Cardiac septum (tissue), 1 donor: ENCODE measurements at places on chromosomes 13 and 19. TPM values are rescaled to one million over a fixed set of nuclear protein-coding genes. Genes with fewer than 3 reads are reported as not detected.
A peak's percentile ranks its signal among the peaks of the same experiment; 100 is the strongest.

CEACAM3 gene
- 0.97 TPM for total RNA-seq

STAP2 gene
- 0.83 TPM for total RNA-seq

FCAR gene
- total RNA-seq, result 0.70 TPM

PROZ gene
- not detected for total RNA-seq

AKT2 gene
- total RNA-seq, result 116 TPM

LILRB3 gene
- 2.7 TPM for total RNA-seq

HIF3A gene
- total RNA-seq, result 49.2 TPM

TJP3 gene
- total RNA-seq, result not detected

B3GNT8 gene
- total RNA-seq, result 3.9 TPM

HPN gene
- total RNA-seq, result 4.9 TPM

GRCh38 chr19:6551607-6552450 is 21.0 kb downstream of the TNFSF9 start:
- DNase-seq, result no peak

DNA sequence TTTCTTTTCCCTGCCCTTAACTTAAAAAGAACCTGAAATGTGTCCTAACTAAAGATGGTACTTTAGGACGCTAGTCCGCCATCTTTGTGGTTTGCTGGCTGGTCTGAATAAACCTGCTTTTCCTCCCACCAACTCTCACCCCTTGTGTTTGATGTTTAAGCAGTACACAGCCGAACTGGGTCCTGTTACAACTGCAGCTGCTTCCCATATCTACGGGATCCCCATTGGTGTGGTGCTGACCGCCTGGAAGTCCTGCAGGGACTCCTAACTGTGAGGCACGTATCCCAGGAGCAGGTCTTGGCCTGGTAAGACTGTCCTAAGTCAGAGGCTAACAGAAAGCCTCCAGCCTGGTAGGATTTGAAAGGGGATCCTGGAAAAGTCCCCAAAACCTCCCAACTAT is 40.9 kb upstream of the VSTM2B start:
- peak; percentile 5 for DNase-seq

- no peak for DNase-seq
Measured at GRCh38 chr19:23913931-23914330, 755 bp upstream of the ZNF726 start.

GRCh38 chr13:101390461-101390860 is 25.8 kb downstream of the NALCN start:
- no peak for DNase-seq

GRCh38 chr19:13189600-13189999 is 39.4 kb downstream of the IER2 start:
- no peak for DNase-seq

DNA sequence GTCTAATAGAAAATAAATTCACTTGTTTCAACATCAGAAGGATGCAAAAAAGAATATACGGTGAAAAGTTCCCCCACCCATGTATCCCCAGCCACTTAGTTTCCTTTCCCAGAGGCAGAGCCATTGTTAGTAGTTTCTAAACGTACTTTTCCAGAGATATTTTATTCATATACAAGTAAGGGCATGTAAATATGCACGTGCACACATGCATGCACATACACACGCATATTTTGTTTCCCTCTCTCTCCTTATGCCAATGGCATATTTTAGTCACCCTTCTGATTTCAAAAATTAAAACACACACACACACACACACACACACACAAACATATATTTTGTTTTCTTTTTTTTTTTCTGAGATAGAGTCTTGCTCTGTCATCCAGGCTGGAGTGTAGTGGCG is 147.4 kb downstream of the PDS5B start:
- no peak for DNase-seq

DNA sequence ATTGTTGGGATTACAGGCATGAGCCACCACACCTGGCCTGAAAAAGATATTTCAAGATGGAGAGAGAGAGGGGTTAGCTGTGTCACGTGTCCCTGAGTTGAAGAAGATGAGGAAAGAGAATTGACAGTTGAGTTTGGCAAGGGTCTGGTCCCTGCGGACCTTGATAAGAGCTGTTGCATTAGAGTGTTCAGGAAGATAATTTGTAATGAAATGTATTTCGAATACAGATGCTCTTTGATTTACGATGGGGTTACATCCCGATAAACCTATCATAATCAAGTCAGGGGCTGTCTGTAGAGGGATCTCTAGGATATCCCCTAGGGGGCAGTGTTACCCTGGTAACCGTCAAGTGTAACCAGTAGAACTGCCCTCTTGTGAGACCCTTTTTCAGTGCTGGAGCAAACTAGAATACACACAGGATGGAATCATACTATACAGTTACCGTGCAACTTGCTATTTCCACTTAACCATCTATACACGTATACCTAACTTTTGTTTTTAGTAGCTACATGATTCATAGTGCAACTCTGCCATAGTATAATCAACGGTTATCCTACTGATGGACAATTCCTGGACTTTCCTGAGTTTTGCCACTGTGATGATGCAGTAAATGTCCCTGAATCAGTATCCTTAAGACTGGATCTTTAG is 1.5 kb upstream of the ELOF1 start:
- no peak for DNase-seq

GRCh38 chr13:42873081-42873480 is 91.7 kb downstream of the FAM216B start:
- no peak for DNase-seq

DNA sequence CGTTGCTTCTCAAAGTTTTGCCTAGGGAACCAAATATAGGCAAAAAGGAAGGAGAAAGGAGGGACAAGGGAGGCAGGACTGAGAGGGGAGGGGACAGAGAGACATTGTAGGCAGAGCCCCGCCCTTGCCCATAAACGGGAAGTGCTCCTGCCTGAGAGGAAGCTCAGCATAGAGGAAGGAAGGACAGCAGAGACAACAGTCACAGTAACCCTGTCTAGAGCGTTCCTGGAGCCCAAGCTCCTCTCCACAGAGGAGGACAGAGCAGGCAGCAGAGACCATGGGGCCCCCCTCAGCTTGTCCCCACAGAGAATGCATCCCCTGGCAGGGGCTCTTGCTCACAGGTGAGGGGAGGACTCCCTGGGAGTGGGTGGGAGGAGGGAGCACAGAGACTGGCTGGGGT is at the start of gene CEACAM21:
Gene CEACAM21 (plus strand): TSS at position 169 of the 400 bp plus-strand sequence. CDS start 109 bp downstream, at position 278.
- peak; percentile 92 for DNase-seq

GRCh38 chr19:51610576-51610975 is 19.6 kb downstream of the SIGLEC5 start:
- no peak for DNase-seq

GRCh38 chr19:14114854-14115253 is 2.7 kb downstream of the PRKACA start:
- peak; percentile 86 for DNase-seq

DNA sequence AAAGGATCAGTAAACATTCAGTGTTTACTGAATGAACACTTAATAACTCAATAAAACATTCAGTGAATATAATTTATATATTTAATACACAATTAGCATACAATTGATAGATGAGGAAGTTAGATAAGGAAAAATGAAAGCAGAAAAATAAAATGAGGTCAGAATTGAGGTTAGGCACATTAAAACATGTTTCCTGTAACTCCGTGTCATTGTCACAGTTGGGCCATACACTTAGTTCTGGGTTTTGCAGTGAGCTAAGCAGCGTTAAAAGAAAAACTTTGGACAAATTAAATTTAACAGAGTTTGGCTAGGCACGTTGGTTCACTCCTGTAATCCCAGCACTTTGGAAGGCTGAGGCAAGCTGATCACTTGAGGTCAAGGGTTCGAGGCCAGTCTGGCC is 71.4 kb downstream of the MIPEP start:
- no peak for DNase-seq

GRCh38 chr13:112954488-112955270 is 14.3 kb upstream of the MCF2L start:
- peak; percentile 54 for DNase-seq

DNA sequence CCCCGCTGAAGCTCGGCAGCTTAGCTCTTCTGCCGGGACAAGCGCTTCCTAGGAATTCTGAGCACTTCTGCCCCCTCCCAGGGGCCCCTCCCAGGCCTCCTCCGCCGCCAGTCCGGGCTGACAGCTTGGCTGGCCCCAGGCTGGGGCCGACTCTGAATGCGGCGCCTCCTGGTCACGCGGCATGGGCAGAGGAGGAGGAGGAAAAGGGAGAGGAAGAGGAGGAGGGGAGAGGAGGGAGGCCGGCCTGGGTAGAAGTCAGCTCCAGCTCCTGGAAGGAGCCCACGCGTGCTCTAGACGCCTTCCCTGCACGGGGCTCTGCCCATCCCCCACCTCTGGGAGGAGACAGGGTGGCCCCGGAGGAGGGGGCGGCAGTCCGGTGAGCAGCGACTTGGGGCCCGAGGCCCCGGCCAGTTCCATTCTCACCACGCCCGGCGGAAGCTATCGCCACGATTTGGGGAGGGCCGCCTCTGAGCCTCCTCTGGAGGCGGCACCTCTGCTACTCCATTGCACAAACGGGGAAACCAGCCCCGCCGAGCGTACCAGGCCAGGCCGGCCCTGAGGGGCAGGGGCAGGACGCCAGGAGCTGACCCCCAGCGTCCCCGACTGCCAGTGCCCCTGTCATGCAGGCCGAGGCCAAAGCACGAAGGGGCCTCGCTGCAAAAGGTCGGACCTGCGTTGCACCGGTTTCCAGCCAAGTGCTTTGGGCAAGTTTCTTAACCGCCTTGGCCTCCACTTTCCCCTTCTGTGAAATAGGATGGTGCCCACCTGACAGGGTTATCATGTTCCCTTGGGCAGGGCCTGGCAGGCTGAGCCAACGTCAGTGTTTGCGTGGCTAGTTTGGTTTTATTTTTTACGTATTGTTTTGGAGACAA is 31.6 kb downstream of the CCNE1 start:
- peak; percentile 77 for DNase-seq
